ENCODE measurements at places on chromosomes 2 and 18.

DNA sequence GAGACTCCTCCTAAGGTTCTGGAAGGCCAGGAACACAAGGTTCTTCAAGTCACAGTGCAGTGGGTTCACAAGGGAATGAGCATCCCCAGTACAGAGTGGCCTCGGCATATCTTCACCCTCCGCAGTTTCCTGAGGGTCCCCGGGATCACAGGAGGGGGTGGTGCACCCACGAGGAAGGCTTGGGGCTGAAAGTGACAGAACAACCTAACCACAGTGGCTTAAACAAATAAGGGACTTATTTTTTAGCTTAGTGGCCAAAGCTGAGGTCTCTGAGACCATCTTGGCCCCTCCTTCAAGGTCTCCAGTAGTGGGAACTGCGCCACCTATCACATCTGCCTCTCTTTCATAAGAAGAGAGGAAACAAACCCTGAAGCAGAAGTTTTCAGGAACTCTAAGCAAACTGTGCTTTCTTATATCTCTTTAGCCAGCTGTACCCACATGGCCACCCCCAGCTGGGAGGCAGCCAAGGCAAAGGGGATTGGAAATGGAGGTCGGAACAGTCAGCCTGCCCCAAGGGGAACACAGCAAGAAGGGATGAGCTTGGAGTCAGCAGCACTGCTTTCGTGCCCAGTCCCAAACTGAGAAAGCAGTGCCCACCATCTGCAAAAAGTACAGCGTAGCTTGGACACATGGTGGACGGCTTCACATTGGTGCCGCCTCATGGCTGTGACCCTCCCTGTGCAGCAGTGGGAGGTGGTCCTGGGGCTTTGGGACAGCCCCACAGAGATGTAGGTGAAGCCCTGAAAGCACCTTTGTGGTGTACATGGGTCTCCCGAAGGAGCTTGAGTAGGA, 260.0 kb upstream of the ID2 start:
- no peak for DNase-seq

- DNase-seq = no peak
Measured at GRCh38 chr2:37767959-37768925, 96.8 kb upstream of the CDC42EP3 start.

- DNase-seq = no peak
Measured at GRCh38 chr2:31088504-31089195, 49.6 kb downstream of the GALNT14 start.

DNA sequence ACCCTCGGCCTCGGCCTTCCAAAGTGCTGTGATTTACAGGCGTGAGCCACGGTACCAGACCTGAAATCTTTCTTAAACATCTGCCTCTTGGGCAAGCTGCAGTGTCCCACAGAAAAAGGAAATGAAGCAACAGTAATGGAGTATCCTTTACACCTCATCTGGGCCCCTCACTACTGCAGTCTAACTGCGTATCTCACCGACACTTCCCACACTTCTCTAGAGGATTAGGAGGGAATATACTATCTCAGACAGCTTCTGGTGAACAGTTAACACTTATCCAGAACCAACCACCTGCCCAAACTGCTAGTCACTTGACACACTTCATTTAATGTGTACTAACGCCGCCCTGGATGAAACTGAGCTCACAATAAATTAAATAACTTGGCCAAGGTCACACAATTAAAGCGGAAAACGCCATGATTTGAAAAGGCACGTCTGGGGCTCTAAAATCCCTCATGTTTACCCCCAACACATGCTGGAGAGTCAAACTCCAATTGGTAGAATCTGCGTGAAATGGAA, 993 bp downstream of the COX7A2L start:
- DNase-seq = peak; percentile 11

GRCh38 chr2:132877923-132878322, 207.9 kb upstream of the LYPD1 start:
- DNase-seq = no peak

- DNase-seq = no peak
Measured at GRCh38 chr2:65727381-65727780, 295.0 kb upstream of the SPRED2 start.

DNA sequence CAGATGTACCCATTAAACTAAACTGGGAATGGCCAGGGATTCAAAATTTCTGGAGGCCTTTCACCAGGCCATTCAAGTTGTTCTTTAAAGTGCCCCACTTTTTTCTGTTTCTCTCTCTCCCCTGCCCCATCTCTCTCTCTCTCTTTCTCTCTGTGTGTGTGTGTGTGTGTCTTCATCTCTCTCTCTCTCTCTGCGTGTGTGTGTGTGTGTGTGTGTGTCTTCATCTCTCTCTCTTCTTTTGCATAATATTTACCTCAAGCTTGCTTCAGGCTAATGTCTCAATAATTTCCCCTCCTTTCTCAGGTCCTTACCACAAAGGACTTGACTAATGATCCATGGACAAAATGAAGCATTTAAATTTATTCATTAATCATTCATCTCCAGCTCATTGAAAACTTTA, 164.2 kb upstream of the KLHL14 start:
- peak; percentile 15 for DNase-seq

DNA sequence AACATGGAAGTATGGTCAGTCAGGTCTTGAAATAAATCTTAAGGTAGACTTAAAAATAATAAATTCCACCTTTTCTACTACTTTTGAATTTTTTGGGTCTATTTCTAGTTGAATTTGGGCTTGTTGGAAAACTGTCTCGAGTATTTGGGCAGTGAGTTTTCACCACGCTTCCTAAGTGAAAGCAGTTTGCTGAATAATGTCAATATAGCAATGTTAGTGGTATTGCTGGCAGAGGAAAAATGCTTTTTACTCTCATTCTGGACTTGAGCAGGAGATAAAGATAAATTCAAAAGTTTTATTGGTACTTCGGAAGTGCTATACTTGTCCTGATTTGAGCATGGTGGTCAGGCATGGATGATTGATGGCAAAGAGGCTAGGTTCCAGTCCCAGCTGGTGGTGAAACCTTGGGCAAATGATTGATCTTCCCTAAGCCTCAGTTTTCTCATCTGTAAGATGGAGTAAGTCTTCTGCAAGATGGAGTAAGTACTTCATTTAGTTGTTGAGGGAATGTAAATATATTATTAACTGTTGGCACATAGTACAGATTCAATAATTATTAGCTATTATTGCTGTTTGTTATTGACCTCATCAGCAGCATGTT, 503.5 kb upstream of the ZEB2 start:
- DNase-seq = no peak
